Immature natural killer cell (primary cell): ENCODE measurements at places on chromosomes 12 and 14. TPM values are rescaled to one million over a fixed set of nuclear protein-coding genes. Genes with fewer than 3 reads are reported as not detected.

KRT83 gene
- polyA plus RNA-seq, result not detected

MAP4K5 gene
- polyA plus RNA-seq, result 17.4 TPM

C14orf180 gene
- not detected for polyA plus RNA-seq

INHBE gene
- not detected for polyA plus RNA-seq

CCND2 gene
- 71.4 TPM for polyA plus RNA-seq

OR4N5 gene
- polyA plus RNA-seq, result not detected

RTL1 gene
- polyA plus RNA-seq, result not detected

SLC38A4 gene
- not detected for polyA plus RNA-seq

GPR135 gene
- polyA plus RNA-seq, result 0.58 TPM

STYK1 gene
- 1.4 TPM for polyA plus RNA-seq

FGF23 gene
- polyA plus RNA-seq, result not detected

CCNB1IP1 gene
- polyA plus RNA-seq, result 11.0 TPM

CLEC4C gene
- polyA plus RNA-seq, result 2.7 TPM

IAPP gene
- not detected for polyA plus RNA-seq

TESPA1 gene
- 33.1 TPM for polyA plus RNA-seq

RFLNA gene
- polyA plus RNA-seq, result not detected

KRT86 gene
- 13.1 TPM for polyA plus RNA-seq

TMEM119 gene
- polyA plus RNA-seq, result 0.47 TPM

SNX6 gene
- polyA plus RNA-seq, result 141 TPM

NUBPL gene
- 5.7 TPM for polyA plus RNA-seq

GALNT9 gene
- not detected for polyA plus RNA-seq

OR4E2 gene
- not detected for polyA plus RNA-seq

GLS2 gene
- polyA plus RNA-seq, result 1.2 TPM

AHNAK2 gene
- polyA plus RNA-seq, result not detected

REP15 gene
- not detected for polyA plus RNA-seq

RPL36AL gene
- 654 TPM for polyA plus RNA-seq

ZDHHC22 gene
- polyA plus RNA-seq, result not detected

HAL gene
- polyA plus RNA-seq, result 0.34 TPM

PPP4R4 gene
- not detected for polyA plus RNA-seq

ARHGAP9 gene
- 148 TPM for polyA plus RNA-seq

PLCZ1 gene
- not detected for polyA plus RNA-seq

NAA25 gene
- 9.4 TPM for polyA plus RNA-seq

OR6C65 gene
- polyA plus RNA-seq, result not detected

SLC7A7 gene
- polyA plus RNA-seq, result 1.1 TPM

LRRC10 gene
- not detected for polyA plus RNA-seq

GPD1 gene
- polyA plus RNA-seq, result not detected

LRCOL1 gene
- polyA plus RNA-seq, result not detected

NANOG gene
- not detected for polyA plus RNA-seq

ALX1 gene
- polyA plus RNA-seq, result not detected

TAC3 gene
- not detected for polyA plus RNA-seq

FAR2 gene
- 1.8 TPM for polyA plus RNA-seq

KRT81 gene
- polyA plus RNA-seq, result 2.2 TPM

KCNH5 gene
- polyA plus RNA-seq, result not detected

CAPZA3 gene
- polyA plus RNA-seq, result not detected

TMEM106C gene
- polyA plus RNA-seq, result 56.9 TPM

CPNE6 gene
- not detected for polyA plus RNA-seq
